HFFc6 (cell line): ENCODE measurements at places on chromosomes 7 and 10. TPM values are rescaled to one million over a fixed set of nuclear protein-coding genes. Genes with fewer than 3 reads are reported as not detected.

Gene TDRD1
- total RNA-seq, result not detected in 3 replicates

Gene TACC2
- 16.1 to 18.1 TPM (median 17.5 TPM) in 3 replicates for total RNA-seq

Gene KIN
- 12.8 to 15.0 TPM (median 13.9 TPM) in 3 replicates for total RNA-seq

Gene TBXAS1
- 0.67 to 1.8 TPM (median 0.79 TPM) in 3 replicates for total RNA-seq

Gene PFKP
- 131 to 171 TPM (median 166 TPM) in 3 replicates for total RNA-seq

Gene STYXL1
- total RNA-seq, result 31.3 to 37.0 TPM (median 31.5 TPM) in 3 replicates

Gene MMD2
- not detected in 3 replicates for total RNA-seq

Gene NME8
- total RNA-seq, result not detected in 3 replicates

Gene NODAL
- total RNA-seq, result not detected in 3 replicates

Gene PLAC9
- total RNA-seq, result 3.7 to 7.1 TPM (median 6.2 TPM) in 3 replicates

Gene SLC18A3
- total RNA-seq, result not detected in 3 replicates

Gene GOLGA7B
- not detected in 3 replicates for total RNA-seq

Gene BHLHA15
- 0.33 TPM in 1 of 3 replicates, not detected in the others for total RNA-seq

Gene NFE2L3
- total RNA-seq, result 2.9 to 7.5 TPM (median 5.9 TPM) in 3 replicates

Gene DGKB
- 0.34 to 0.66 TPM (median 0.64 TPM) in 3 replicates for total RNA-seq

Gene ADCY1
- total RNA-seq, result not detected in 3 replicates

Gene MMP21
- not detected in 3 replicates for total RNA-seq

Gene CASP7
- total RNA-seq, result 15.2 and 18.8 TPM in 2 replicates

Gene ACTL6B
- total RNA-seq, result not detected in 2 replicates
